Umbilical cord (tissue), 2 donors: ENCODE measurements at places on chromosomes 1 and 21.

GRCh38 chr1:108043707-108044106, 78.7 kb upstream of the VAV3 start:
- no peak for DNase-seq

DNA sequence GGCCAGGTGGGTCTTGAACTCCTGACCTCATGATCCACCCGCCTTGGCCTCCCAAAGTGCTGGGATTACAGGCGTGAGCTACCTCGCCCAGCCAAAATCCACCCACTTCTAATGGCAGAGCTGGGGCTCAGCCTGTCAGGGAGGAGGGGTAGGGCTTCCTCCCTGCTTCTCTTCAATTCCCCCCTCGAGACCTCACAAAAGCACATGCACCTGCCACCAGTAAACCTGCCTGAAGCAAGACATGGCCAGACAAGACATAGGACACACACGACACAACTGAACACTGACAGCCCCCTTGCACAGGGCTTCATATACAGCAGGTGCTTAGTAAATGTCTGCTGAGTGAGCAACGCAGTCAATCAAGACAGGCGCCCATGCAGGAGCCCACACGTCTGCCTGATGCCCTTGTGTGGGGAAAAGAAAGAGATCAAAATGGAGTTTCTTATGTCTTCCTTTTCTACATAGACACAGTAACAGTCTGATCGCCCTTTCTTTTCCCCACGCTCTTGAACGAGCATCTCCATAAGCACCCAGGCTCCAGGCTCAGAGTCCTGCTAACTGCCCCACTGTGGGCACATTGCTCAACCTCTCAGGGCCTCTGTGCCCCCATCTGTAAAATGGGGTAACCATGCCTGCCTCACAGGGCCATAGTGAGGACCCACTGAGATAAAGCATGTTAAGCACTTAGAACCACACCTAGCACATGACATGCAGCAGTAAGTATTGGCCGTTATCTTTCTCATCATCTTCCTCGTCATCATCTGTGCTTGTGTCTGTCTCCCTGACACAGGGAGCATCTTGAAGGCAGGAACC, 8.8 kb downstream of the SDC3 start:
- DNase-seq = no peak

DNA sequence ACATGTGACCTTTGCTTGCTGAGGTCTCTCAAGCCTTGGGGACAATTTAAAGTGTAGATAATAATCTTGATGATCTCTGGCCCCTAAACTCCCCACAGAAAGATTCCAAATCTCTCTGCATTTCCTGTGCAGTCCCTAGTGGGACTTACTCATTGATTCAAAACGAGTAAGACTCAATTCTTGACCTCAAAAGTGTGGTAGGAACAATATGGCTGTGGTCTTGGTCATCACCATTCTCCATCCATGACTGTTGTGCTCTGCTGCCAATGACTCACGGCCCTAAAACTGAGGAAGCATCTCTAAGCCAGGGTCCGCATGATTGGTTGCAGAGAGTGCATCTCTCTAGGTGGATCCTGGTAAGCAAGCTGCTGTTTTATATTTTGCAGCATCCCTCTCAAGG, 268.0 kb downstream of the PTGER3 start:
- DNase-seq = no peak

DNA sequence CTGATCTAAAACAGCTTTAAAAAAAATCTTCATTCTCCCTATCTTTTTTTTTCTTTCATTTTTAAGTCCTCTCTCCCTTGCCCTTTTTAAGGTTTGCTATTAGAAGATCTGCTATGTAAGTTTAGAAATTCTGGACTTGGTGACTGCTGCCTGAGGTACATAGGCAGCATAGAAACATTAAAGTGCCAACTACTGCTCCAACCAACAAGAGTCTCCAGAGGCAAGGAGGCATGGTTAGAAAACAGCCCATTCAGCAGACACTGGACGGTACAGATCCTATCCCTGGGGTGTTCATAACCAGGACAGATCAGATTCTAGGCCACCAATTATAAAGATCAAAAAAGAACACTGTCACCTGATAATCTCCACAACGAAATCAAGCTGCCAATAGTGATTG, 36.6 kb downstream of the GPR3 start:
- DNase-seq = no peak

GRCh38 chr1:11281518-11282331, 8.7 kb downstream of the UBIAD1 start:
- DNase-seq = peak; percentile 14

GRCh38 chr1:44405798-44406736, 1.0 kb downstream of the RNF220 start:
- no peak for DNase-seq
